ENCODE measurements at places on chromosomes 16 and 17.
A peak's percentile ranks its signal among the peaks of the same experiment; 100 is the strongest.

GRCh38 chr17:10737168-10737622 lies 7.4 kb upstream of the TMEM220 start:
- DNase-seq: peak; percentile 11

DNA sequence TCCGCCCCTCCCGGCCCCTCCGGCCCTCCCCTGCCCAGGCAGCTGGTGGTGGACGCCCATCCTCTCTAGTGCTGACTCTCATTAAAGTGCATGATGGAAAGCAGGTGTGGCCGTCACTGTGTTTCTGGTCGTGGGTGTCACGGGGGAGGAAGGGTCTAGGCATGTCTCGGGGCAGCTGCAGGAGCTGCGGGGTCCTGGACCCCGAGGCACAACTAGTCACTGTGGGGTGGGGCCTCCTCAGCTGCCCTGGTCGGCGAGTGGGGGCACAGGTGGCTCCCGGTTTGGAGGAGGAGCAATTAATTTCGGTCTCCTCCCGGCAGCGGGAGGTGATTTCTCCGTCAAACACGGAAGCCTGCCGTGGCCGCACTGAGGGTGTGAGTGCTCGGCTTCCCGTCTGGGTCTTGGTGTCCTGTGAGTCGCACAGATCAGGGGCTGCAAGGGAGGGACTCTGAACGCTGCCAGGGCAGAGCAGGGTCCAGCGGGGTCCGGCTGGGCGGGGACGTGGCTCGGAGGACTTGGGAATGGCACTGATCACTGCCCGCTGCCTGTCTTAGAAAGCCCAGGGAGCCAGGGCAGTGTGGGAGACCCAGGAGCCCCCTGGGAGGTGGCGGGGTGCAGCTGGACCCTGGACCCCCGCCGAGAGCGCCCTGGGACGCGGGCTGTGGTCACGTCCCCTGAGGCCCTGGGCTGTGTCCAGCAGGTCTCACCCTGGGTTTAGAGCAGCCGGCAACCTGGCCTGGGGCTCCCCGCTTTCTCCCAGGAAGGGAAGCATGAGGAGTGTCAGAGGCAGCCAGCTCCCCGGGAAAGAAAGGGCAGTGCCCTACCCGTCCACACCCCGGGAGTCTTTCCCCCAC lies 3.3 kb downstream of the TPSD1 start:
- no peak for DNase-seq

DNA sequence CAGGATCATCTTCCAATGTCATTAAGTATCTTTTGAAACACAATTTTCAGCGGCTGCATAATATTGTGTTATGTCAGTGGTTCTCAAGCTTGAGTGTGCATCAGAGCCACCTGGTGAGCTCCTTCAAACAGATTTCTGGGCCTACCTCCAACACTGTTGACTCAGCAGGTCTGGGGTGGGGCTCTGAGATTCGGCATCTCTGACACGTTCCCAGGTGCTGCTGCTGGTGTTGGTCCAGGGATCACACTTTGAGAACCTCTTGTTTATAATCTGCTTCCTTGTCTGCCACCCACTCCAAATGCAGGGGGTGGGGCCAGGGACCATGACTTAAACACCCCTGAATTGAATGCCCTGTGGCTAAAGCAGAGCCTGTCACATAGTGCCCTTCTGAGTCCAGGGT lies 73.8 kb upstream of the HNF1B start:
- DNase-seq: no peak

DNA sequence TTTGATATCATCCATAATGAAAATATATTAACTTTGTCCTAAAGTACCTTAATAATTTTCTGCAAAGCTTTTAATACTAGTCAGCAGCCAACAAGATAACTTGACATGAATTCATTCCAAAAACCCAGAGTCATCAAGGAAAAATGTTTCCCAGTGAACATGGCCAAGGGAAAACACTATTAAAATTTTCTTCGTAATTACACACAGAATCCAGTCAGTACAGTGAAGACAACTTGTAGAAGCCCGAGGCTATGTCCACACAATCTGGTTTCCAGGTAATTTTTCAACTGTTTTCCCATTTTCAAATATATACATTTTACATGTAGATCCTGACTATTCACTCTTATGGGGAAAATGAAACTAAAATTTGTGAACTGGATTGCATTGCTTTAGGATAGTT lies 600.9 kb downstream of the CDH8 start:
- DNase-seq: no peak

DNA sequence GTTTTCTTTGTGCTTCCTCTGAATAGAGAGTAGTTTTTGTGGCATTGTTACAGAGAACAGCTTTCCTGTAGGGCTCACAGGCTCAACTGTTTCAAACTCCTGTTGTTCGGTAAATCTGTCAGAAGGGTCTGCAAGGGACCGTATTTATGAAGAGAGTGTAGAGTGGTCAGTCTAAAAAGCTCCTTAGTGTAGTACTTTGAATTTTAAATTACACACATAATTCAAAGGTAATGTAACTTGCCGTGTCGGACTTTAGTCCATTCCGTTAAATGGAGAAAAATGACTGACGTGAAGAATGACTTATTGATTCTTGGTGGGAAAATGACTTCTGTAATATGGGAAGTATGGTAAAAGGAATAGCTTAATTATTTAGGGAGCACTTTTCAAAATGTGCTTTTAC lies 190.9 kb downstream of the WWOX start:
- no peak for DNase-seq

DNA sequence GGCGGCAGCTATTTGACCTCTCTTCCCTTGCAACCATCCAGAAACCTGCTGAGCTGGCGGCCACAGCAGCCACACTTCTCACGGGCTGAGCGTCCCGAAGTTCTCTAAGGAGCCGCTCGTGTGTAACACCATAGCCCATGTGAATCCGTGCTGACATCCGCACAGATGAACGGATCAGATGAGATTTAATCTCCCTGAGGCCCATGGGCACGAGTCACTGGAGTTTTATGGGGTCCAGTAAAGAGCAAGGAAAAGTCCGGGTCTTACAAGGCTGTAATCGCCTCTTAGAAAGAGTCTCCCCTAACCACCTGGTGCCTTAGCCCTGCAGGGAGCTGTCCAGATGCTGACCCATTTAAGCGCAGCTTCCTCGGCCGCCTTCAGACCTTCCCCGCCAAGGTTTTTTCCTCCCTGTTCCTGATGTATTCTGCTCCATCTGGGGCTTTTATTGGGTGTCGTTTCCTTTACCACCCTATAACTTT lies 5.5 kb upstream of the CACNG5 start:
- DNase-seq: peak; percentile 7

GRCh38 chr16:80066805-80067580 lies 466.5 kb upstream of the MAF start:
- DNase-seq: no peak

DNA sequence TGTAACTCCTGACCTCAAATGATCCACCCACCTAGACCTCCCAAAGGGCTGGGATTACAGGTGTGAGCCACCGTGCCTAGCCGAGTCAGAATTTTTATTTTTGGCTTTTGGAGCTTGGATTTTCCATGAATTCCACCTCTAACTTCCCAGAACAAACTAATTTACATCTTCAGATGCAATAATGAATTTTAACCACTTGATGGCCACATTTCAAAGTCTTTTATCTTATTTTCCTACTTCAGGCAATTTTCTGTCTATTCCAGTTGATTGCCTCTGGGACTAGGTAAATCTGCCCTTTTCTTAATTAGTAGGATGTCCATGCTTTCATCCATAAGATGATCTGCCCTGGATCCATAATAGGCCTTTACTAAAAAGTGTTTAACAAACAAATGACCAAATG lies 156.4 kb upstream of the ANKFN1 start:
- no peak for DNase-seq

DNA sequence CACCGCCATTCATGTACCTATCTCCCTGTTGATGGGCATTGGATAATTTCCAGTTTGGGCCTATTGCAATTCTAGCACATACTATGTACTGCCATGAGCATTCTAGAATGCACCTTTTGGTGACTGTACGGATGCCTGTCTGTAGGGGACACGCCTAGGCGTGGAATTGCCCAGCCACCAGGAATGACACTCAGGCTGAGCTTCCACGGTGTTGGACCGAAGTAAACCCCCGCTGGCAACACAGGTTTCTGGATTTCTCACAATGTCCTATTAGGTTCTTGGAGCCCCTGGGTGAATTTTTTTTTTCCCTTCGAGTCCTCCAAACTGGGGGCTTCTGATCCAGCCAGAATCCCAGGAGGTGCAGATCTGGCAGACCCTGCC lies 146.6 kb downstream of the IRF8 start:
- DNase-seq: no peak

DNA sequence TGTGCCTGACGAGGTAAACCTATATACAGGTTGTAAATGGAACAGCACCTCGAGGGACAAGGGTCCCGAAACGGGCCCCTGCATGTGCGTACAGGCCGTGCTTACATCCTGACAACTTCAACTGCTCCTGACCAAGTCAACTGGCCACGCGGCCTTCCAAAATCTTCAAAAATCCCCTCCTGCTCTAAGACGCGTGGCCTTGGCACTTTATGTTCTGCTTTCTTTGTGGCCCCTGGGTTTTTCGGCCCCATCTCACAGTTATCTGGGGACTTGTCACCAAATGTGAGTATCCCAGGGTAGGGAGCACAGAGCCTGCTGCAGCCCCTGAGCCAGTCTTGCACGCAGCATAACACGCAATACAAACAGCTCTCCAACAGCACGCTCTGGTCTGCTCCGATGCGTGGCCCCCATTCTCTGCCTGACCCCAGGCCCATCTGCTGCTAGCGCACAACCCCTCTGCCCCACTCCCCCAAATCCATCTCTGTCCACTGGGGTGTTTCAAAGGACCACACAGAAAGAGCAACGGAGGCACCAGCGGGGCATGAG lies 659 bp downstream of the RPH3AL start:
- DNase-seq: no peak

- peak; percentile 98 for DNase-seq
These were observed 2.4 kb downstream of the NAGS start for GRCh38 chr17:44006598-44007345.

Measured in HL-60 (cell line).